ENCODE measurements at places on chromosomes 12 and 14.

DNA sequence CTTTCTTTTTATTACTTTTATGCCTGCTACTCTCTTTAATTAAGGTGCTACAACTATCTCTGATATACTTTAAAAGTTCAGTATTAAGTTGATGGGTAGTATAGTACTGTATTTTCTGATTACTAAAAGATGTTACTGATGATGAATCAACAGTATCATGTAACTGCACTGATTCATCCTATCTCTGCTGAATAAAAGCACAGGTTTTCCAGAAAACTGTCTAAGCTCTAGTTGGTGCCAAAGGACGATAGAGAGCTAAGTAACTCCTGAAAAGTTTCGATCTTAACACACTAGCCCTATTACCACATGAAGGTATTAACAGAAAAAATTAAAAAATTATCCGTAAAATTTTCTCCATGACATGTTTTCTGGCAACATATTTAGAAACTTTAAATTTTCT lies 2.1 kb downstream of the SCAF11 start:
- no peak for DNase-seq

GRCh38 chr12:93169536-93169935 lies 208.2 kb upstream of the NUDT4 start:
- no peak for DNase-seq

GRCh38 chr12:24047326-24047725 lies 97.9 kb upstream of the SOX5 start:
- DNase-seq: no peak

GRCh38 chr14:64721899-64722298 lies 17.7 kb downstream of the PLEKHG3 start:
- no peak for DNase-seq

DNA sequence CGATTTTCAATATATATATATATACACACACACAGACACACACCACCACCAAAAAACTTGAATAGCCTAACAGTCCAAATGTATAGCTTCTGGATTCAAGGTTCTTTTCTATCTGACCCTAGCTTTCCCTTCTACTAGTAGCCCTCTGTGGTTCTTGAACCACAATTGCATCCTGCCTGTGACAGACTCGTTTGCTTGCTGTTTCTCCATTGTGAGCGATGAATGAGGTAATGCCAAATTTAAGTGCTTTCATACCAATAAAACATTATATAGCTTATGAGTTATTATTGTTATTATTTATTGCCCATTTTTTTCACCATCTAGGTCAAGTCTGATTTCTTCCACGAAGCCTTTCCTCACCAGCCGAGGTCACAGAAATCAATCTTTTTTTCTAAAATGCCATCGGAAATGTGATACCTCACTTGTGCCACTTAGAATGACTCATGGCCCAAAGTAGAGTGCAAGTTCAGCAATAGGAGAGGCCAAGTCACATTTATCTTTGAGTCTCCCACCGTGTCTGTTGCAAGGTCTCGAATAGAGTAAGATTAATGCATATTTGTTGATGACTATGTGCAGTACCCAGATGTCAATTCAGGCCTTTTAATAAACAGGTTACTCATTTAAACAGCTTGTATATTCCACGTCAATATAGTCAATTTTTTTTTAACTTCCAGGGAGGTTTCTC lies 1015.8 kb upstream of the SEL1L start:
- no peak for DNase-seq

GRCh38 chr12:11695321-11695720 lies 45.8 kb downstream of the ETV6 start:
- no peak for DNase-seq

DNA sequence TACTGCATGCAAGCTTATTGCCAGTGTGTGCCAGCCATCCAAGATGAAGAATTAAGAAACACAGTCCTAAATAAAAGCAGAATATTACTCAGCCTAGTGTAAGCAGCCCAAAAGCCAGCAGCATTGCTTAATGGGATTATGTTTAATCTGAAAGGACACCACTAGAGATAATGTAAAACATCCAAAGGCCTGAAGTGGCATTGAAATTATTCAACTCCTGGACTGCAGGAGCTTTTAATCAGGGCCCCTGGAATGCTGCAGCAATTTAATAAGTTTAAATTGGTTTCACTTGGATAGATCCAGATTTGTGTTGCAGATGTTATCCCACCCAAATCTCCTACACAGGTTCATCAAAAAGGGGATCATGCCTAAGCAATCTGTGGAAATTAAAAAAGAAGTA lies 193.0 kb downstream of the C12orf50 start:
- no peak for DNase-seq

DNA sequence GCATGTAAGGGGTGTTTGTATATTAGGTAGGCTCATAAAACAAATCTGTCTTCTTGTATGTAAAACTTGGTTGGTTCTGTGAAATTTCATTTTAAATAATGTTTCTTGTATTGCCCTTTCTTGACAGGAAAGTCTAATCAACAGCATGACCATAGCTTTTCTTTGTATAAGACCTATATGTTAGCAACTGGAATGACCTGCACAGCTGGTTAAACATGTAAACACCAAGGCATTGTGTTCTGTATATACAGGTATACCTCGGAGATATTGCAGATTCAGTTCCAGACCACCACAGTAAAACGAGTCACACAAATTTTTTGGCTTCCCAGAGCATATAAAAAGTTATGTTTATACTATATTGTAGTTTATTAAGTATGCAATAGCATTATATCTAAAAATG lies 183.6 kb downstream of the ERC1 start:
- no peak for DNase-seq

DNA sequence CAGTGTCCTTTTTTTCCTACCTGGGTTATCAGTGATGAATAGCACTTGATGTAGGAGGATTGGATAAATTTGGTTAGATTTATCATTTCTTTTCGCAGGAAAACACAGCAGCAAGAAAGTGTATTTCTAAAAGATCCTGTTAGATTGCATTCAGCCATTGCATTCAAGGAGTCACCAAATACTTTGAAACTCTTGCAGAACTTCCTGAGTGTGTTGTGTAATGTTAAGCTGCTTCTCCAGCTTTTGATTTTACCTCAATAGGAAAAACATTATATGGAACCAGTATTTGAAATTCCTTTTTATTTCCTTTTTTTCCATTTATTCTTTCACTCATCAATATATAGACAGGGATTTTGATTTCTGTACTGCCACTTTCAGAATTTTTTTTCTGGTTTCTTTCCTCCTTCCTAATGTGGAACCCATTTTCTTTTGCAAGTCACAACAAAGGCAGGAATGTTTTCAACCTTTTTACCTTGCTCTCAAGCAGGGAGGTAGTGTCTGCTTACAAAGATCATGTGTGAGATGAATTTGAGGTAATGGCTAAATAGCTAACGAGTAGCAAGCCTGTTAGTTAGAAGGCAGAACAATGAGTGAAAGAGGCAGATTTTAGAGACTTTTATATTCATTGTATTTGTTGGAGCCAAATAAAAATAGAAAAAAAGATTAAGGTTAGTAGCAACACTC lies 56.2 kb downstream of the PPHLN1 start:
- no peak for DNase-seq

DNA sequence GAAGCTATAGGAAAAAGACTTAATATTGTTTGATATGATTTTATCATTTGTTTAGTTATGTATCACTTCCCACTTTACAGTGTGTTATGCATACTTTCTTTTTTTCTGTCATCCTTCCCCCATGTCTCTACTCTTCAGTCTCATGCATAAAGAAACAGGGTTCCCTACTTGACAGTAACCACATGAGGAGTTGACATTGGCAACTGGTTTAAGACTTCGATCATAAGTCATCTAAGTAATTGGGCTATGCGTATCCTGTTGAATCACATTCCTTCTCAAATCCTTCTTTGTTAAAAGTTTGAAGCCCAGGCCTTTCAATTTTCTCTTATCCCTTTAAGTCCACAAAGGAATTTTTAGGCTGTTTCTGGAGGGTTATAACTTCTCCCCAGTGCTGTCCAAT lies 358.7 kb downstream of the RAD51B start:
- no peak for DNase-seq

DNA sequence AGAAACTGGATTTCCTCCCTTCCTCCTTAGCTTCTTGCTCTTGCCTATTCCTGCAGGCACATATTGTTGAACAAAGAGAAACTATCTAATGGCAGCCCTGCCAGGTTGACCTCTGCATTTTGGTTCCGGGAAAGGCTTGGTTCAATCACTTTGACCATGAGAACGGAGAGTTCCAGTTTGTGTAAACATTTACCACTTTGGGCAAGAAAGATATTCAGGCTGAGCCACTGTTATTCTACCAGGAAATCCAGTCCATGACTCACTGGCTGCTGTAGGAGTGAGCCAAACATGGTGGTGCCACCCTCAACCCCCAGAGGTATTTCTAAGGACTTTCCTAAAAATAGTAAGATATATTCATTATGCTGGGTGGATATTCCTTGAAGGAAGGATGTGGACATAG lies 242.2 kb upstream of the OR4E1 start:
- DNase-seq: no peak

GRCh38 chr12:2250797-2251196 lies 198.0 kb downstream of the CACNA1C start:
- DNase-seq: no peak

DNA sequence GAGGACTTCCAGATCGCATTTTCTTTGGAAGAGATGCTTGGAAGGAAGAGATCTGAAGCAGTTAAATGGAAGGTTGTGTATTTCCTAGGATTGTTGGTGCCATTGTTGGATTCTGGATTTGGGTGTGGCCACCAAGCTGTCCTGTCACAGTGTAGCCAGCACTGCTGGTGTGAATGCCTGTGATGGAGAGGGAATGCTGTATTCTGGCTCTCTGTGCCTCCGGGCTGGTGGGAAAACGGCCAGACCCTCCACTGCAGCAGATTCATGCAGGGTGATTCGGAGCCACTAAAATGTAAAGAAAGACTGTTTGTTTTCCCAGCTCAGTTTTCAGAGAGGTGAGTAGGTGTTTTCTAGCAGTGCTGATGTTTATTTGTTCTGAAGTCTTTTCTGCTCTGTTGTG lies 30.7 kb upstream of the MANSC4 start:
- no peak for DNase-seq

Measured in retina (tissue), 1 donor.